ENCODE measurements at places on chromosomes 1 and 21.
A peak's percentile ranks its signal among the peaks of the same experiment; 100 is the strongest.

GRCh38 chr1:47187231-47187925 is 2.5 kb downstream of the PDZK1IP1 start:
- H3K27me3 ChIP-seq = peaks cover 16% of the 10 kb centered on the region
- no peak overlapping the region for H3K4me3 ChIP-seq
- peaks cover 28% of the 10 kb centered on the region for H3K4me1 ChIP-seq

DNA sequence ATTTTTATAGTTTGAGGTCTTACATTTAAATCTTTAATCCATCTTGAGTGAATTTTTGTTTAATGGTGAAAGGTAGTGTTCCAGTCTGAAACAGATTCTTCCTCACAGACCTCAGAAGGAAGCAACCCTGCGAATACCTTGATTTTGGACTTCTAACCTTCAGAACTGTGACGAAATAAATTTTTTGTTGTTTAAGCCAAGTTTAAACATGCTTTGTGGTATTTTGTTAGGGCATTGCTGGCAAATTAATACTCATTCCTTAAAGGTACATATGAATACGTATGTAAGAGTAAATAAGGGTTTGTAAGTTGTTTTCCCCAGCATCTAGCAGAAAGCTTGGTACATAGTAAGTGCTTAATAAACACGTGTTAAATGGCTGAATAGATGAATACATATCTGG is 100.3 kb downstream of the SEC16B start:
- no peaks in the 10 kb centered on the region for H3K36me3 ChIP-seq
- DNase-seq = no peak
- no peaks in the 10 kb centered on the region for H3K27me3 ChIP-seq
- peaks cover 61% of the 10 kb centered on the region for H3K4me1 ChIP-seq
- H3K4me3 ChIP-seq = no peak overlapping the region
- H3K27ac ChIP-seq = peak overlapping the region; percentile 52

DNA sequence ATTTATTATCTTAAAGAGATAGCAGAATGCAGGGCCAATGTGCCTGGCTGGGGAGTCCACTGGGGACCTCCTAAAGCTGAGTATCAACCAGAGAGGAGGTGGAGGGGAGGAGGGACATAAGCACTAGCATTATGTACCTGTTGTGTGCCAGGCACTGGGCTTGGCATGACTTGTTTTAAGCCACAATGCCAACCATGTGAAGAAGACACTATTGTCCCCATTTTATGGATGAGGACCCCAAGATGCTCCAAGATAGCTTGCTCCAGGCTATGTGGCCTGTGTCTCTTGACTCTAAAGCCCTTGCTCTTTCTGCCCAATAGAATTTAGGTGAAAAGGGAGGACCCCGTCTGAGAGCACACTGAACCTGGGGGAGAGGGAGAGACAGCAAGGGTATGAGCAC is 111.3 kb downstream of the GLIS1 start:
- no peaks in the 10 kb centered on the region for H3K36me3 ChIP-seq
- DNase-seq = no peak
- H3K4me3 ChIP-seq = no peak overlapping the region
- H3K4me1 ChIP-seq = 0 out of 2 replicates have a peak, but pooled peaks cover 7% of the 10 kb centered on the region

DNA sequence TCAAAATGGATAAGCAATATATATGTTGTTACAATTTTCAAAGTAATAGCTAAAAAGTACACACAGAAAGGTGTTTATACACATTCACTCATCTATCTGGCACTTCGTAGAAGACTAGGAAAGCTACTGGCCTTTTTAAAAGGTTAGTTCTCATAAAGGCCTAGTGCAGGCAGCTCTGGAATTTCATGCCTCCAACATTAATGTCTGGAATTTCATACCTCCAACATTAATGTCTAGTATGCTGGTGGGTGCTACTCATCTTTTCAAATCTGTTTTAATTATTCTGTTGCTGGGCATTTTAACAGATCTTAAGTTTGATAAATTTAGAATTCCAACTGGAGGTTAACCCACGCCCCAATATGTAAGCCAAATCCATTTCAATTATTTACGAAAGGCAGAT is 124.2 kb downstream of the AKT3 start:
- peak overlapping the region; percentile 17 for H3K27ac ChIP-seq
- peaks cover 60% of the 10 kb centered on the region for H3K4me1 ChIP-seq
- DNase-seq = no peak
- no peak overlapping the region for H3K4me3 ChIP-seq
- H3K27me3 ChIP-seq = no peaks in the 10 kb centered on the region

DNA sequence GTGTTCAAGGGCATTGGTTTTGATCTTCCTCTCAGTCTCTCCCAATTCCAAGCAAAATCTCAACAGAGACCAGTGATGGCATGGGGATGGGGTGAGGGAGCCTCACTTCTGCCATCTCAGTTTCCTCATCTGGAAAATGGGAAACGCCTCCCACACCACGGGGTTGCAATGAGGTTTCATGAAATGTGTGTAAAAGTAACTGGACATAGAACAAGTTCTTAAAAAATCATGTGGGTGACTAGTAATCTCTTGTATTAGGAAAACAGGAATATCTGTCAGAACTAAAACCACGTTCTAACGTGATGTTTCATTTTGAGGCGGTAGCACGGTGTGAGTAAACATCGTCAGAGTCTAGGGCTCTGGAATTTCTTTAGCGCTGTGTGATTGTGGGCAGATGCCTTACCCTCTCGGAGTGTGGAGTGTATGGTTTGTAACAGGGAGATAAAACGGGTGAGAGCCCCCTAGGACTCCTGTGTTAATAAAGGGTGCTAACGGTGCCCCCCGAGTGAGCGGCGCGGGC is 55.5 kb upstream of the DNAJC6 start:
- peak overlapping the region; percentile 89 for H3K4me3 ChIP-seq
- H3K27ac ChIP-seq = peak overlapping the region; percentile 80
- peaks cover 52% of the 10 kb centered on the region for H3K4me1 ChIP-seq
- H3K27me3 ChIP-seq = no peaks in the 10 kb centered on the region
- no peaks in the 10 kb centered on the region for H3K36me3 ChIP-seq

- peaks cover 33% of the 10 kb centered on the region for H3K4me1 ChIP-seq
- DNase-seq = no peak
- no peaks in the 10 kb centered on the region for H3K36me3 ChIP-seq
- H3K27me3 ChIP-seq = no peaks in the 10 kb centered on the region
These were observed 356.3 kb downstream of the USP25 start for GRCh38 chr21:16086121-16086520.

DNA sequence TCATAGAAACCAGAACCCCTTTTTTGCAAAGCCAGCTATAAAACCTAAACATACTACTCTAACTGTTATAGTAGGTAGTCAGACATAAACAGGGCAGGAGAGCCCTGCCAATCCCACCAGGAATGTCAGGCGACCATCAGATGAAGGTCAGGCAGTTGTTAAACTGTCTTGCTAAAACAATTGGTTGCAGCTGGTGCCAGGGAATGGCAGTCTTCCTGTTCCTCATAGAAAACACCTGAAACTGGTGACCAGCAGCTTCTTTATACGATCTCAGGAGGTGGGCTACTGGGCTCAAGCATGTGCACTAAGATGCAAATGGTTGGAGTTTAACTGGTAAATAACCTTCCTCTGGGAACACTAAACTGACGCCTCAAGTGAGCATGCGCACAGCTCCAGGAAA is 224.1 kb downstream of the COL11A1 start:
- peaks cover 62% of the 10 kb centered on the region for H3K36me3 ChIP-seq
- no peak overlapping the region for H3K4me3 ChIP-seq
- peaks cover 66% of the 10 kb centered on the region for H3K4me1 ChIP-seq

DNA sequence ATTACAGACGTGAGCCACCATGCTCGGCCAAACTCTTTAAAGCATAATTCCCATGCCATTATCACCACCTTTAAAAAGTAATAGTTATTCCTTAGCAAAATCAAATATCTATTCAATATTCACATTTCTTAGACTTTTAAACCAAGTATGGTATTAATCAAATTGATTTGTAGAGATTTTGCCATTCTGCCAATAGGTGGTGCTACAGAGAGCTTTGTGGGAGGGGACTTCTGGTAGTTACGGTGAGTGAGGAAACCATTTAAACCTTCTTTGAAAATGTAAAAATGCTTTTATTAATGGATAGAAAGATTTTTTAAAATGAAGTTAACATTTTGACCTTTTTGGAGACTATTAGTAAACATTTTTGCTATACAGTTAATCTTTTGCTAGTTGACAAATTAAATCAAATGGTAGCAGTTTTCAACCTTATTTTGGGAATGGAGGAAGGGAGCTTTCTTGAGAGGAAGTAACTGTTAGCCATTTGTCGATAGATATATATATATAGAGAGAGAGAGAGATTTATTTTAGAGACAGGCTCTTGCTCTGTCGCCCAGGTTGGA is 19.3 kb downstream of the IARS2 start:
- no peak overlapping the region for H3K27ac ChIP-seq
- no peaks in the 10 kb centered on the region for H3K4me1 ChIP-seq
- peak; percentile 28 for DNase-seq

DNA sequence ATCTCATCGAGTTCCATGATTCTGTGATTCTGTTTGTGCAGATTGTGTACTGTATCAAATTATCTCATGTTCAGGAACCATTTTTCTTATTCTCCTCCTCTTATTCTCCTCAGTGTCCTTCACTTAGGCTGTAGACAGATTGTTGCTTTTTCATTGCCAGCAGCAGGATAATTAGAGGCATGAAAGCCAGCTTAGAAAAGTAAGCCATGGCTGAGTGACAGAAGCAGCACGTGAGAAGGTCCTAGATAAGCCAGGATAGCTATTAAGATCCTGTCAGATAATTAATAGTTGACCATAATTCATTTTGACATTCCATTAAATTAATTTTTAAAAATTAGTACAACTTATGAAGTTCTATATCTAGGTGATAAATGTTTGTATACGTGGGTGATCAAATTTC is 60.8 kb upstream of the PRKACB start:
- H3K27me3 ChIP-seq = no peaks in the 10 kb centered on the region
- H3K27ac ChIP-seq = no peak overlapping the region
- H3K4me1 ChIP-seq = peaks cover 12% of the 10 kb centered on the region
- no peak overlapping the region for H3K4me3 ChIP-seq
- H3K36me3 ChIP-seq = no peaks in the 10 kb centered on the region
- DNase-seq = no peak

DNA sequence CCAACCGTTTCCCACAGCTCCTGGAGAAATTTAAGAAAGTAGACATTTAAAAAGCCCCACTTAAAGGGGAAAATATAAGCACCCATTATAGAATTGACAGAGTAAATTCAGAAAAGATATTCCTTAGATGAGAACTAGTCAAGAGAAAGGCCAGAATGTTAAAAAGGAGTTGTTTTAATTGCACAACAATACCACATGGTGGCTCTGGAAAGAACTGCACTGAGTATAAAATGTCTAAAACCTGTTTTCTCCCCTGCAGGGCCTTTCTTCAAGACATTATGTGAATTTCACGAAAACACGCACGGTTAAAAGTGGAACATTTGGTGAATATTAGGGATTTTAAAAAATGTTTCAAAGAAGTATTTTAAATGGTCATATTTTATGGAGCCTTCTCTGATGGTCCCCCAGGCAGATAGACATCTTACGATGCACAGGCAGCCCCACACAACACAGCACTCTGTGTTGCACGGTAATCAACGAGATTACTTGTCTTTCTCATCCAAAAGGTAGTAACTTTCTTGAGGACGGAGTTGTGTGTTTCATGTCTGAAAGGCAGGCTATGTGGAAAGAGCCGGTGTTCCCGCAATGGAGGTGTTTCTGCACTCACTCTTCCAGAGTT is 101.9 kb downstream of the PRRX1 start:
- H3K4me3 ChIP-seq = no peak overlapping the region
- peak; percentile 34 for DNase-seq
- peak overlapping the region; percentile 14 for H3K27ac ChIP-seq
- peaks cover 13% of the 10 kb centered on the region for H3K4me1 ChIP-seq
- H3K27me3 ChIP-seq = no peaks in the 10 kb centered on the region

- no peaks in the 10 kb centered on the region for H3K27me3 ChIP-seq
- H3K4me3 ChIP-seq = peak overlapping the region; percentile 82
- peak overlapping the region; percentile 62 for H3K27ac ChIP-seq
- peaks cover 25% of the 10 kb centered on the region for H3K4me1 ChIP-seq
These were observed 7.4 kb downstream of the SEMA4A start for GRCh38 chr1:156160743-156161171.

- no peak overlapping the region for H3K4me3 ChIP-seq
- H3K27me3 ChIP-seq = peaks cover 2% of the 10 kb centered on the region
- no peaks in the 10 kb centered on the region for H3K4me1 ChIP-seq
- H3K36me3 ChIP-seq = peaks cover 5% of the 10 kb centered on the region
These were observed 138.6 kb upstream of the AJAP1 start for GRCh38 chr1:4515727-4516289.

DNA sequence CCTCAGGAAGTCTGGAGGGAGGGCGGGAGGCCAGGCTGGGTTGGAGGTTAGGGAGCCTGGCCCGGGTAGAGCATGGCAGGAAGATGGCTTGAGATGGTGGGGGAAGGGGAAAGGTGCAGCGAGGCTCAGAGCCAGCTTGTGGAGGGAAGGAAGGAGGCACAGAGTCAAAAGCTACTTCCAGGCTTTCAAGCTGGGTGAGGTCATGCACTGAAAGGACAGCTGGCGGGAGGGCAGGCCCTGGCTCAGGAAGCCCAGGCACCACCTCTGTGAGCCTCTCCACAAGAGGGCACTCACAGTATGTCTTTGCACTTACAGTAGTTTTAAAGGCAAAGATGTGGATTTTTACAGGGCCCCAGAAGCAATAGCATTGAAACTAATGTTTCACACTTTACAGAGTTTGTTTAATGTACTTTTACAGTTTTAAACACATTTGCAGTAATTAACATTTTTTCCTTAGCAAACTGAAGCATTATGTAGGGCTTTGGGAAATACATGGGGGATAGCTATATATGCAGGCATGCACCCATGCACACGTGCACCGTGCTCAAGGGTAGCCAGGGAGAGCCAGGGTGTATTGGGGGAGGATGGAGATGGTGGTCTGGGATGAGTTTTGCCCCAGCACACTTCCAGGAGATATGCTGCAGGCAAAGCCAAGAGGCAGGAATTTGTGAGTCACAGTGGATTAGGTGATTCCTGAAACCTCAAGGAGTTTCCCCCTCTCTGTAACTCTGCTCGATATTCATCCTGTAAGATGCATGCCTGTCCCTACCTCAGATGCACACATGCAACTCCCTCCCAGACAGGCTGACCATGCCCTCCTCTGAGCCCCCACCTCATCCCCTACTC is 6.1 kb upstream of the ADAM15 start:
- peak; percentile 73 for DNase-seq
- H3K4me3 ChIP-seq = peak overlapping the region; percentile 25
- no peaks in the 10 kb centered on the region for H3K36me3 ChIP-seq
- peaks cover 3% of the 10 kb centered on the region for H3K27me3 ChIP-seq
- H3K4me1 ChIP-seq = peaks cover 28% of the 10 kb centered on the region

- no peaks in the 10 kb centered on the region for H3K4me1 ChIP-seq
- no peak for DNase-seq
- no peaks in the 10 kb centered on the region for H3K36me3 ChIP-seq
- no peak overlapping the region for H3K27ac ChIP-seq
- H3K4me3 ChIP-seq = no peak overlapping the region
These were observed 226.4 kb upstream of the C8B start for GRCh38 chr1:57192222-57192621.

GRCh38 chr1:23177031-23177430 is 8.4 kb upstream of the LUZP1 start:
- H3K27me3 ChIP-seq = peaks cover 2% of the 10 kb centered on the region
- no peaks in the 10 kb centered on the region for H3K36me3 ChIP-seq
- peaks cover 28% of the 10 kb centered on the region for H3K4me1 ChIP-seq
- peak overlapping the region; percentile 87 for H3K4me3 ChIP-seq
- H3K27ac ChIP-seq = peak overlapping the region; percentile 84
- no peak for DNase-seq

- no peaks in the 10 kb centered on the region for H3K4me1 ChIP-seq
- DNase-seq = no peak
- no peaks in the 10 kb centered on the region for H3K36me3 ChIP-seq
- H3K27me3 ChIP-seq = peaks cover 9% of the 10 kb centered on the region
- H3K27ac ChIP-seq = no peak overlapping the region
These were observed 29.6 kb upstream of the AGL start for GRCh38 chr1:99820546-99820945.

- H3K4me3 ChIP-seq = no peak overlapping the region
- H3K27me3 ChIP-seq = peaks cover 11% of the 10 kb centered on the region
- no peak for DNase-seq
- peaks cover 5% of the 10 kb centered on the region for H3K36me3 ChIP-seq
These were observed 32.4 kb upstream of the GPR157 start for GRCh38 chr1:9161342-9161741.

Data from HFFc6 (cell line).